Activated T-helper 1 cell treated with anti-CD3 and anti-CD28 coated beads, Interleukin-12 subunit alpha, Interleukin-12 subunit beta, Interleukin-2, Interleukin-4 antibody, amounts not matched to agents 30 ng/mL and 10 ng/mL and 1 ng/mL, durations not matched to agents 14 hours and 24 hours and 36 hours (primary cell): ENCODE measurements at places on chromosomes 3 and 15. TPM values are rescaled to one million over a fixed set of nuclear protein-coding genes. Genes with fewer than 3 reads are reported as not detected.

Gene ADCY5
- not detected in 2 replicates for total RNA-seq

Gene SLC15A2
- total RNA-seq = 3.2 and 3.3 TPM in 2 replicates

Gene CASR
- total RNA-seq = not detected in 2 replicates

Gene EFCC1
- total RNA-seq = 0.21 and 0.22 TPM in 2 replicates

Gene GOLGA6B
- not detected in 2 replicates for total RNA-seq

Gene PLAAT1
- not detected in 2 replicates for total RNA-seq

Gene GOLGA6L9
- total RNA-seq = 1.2 and 1.8 TPM in 2 replicates
